ENCODE measurements at places on chromosomes 7 and 10.

- no peak for DNase-seq
Measured at GRCh38 chr10:11489591-11489990, 121.9 kb downstream of the USP6NL start.

DNA sequence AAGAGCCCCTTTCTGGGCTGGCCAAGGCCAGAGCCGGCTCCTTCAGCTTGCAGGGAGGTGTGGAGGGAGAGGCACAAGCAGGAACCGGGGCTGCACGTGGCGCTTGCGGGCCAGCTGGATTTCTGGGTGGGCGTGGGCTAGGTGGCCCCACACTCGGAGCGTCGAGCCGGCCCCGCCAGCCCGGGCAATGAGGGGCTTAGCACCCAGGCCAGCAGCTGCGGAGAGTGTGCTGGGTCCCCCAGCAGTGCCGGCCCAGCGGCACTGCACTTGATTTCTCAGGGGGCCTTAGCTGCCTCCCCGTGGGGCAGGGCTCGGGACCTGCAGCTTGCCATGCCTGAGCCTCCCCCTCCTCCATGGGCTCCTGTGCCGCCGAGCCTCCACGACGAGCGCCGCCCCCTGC is 48.1 kb downstream of the SH2D4B start:
- no peak for DNase-seq

GRCh38 chr10:95241533-95241932 is 47.5 kb downstream of the ACSM6 start:
- DNase-seq = no peak

GRCh38 chr7:107070710-107071109 is 26.2 kb downstream of the PRKAR2B start:
- no peak for DNase-seq

- DNase-seq = no peak
Measured at GRCh38 chr10:83909001-83909400, 230.3 kb upstream of the GHITM start.

DNA sequence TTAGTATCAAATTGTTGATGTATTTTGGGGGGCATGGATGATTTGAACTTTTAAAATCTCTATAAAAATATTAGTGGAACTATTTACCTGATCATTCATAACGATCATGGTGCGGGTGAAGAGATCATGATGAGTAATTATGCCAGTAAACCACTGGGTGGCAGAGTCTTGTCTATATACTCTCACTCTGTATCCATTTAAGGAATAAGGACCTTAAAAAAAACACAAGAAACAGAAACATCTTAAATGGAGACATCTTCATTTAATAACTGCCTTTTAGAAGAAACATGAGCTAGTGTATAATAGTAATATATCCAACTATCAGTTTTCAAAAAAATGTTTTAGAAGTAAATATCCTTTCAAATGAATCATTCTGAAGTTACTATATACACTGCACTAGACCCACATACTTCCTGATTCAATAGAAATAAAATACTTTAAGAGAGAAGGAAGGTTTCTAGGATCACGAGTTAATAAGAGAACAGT is 84.0 kb downstream of the NRBF2 start:
- DNase-seq = peak; percentile 58

- DNase-seq = no peak
Measured at GRCh38 chr10:130990486-130990885, 321.0 kb downstream of the TCERG1L start.

DNA sequence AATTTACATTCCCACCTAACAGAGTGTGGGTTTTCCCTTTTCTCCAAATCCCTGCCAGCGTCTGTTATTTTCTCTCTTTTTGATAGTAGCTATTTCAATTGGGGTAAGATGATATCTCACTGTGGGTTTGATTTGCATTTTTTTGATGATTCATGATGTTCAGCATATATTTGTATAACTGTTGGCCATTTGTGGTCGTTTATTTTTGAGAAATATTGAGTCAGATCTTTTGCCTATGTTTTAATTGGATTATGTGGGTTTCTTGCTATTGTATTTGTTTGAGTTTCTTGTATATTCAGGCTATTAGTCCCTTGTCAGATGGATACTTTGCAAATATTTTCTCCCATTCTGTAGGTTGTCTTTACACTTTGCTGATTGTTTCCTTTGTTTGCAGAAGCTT is 193.8 kb downstream of the ABCA13 start:
- no peak for DNase-seq

GRCh38 chr7:156074982-156075615 is 262.8 kb upstream of the SHH start:
- DNase-seq = no peak

- peak; percentile 71 for DNase-seq
Measured at GRCh38 chr10:101441541-101442455, 87.8 kb downstream of the BTRC start.

- no peak for DNase-seq
Measured at GRCh38 chr7:491958-492713, 27.5 kb downstream of the PDGFA start.

- DNase-seq = no peak
Measured at GRCh38 chr10:1957057-1957456, 219.7 kb upstream of the ADARB2 start.

DNA sequence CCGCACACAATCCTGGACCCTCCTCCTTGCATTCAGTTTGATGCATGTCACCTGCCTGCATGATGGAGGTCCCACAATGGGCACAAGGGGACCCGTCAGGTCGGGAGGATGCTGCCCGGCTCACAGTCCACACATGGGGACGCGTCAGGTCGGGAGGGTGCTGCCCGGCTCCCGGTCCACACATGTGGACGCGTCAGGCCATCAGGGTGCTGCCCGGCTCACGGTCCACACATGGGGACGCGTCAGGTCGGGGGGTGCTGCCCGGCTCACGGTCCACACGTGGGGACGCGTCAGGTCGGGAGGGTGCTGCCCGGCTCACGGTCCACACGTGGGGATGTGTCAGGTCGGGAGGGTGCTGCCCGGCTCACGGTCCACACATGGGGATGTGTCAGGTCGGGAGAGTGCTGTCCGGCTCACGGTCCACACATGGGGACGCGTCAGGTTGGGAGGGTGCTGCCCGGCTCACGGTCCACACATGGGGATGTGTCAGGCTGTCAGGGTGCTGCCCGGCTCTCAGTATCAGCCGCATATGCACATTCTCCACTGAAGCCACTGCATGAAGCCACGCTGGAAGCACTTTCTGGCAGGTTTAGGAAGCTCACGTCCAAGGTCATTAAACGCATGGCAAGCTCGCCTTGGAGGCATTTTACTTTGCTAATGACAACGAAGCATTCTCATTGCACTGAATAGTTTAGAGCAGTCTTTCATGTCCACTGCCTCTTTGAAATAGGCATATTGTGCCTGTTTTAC is 50.3 kb downstream of the DIP2C start:
- DNase-seq = no peak

- DNase-seq = no peak
Measured at GRCh38 chr10:114719311-114719710, 61.2 kb upstream of the ABLIM1 start.

DNA sequence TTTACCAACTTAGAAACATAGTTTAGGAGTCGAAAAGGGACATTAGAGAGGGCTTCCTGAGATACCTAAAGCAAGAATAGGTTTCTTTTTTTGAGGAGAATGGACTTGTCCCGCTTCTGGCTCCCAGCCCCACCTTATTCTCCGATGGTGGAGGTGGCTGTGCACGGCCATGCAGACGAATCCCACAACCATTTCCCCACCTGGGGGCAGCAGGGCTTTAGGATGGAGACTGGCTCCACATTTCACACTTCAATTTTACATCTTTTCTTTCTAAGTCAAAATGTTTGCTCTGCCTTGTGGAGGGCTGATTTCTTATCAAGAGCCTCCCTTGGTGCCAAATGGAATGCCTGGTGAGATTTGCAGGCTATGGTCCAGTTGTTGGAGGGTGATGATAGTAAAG is 118.5 kb downstream of the GLRX3 start:
- no peak for DNase-seq

- no peak for DNase-seq
Measured at GRCh38 chr7:155021699-155022145, 18.8 kb upstream of the PAXIP1 start.

DNA sequence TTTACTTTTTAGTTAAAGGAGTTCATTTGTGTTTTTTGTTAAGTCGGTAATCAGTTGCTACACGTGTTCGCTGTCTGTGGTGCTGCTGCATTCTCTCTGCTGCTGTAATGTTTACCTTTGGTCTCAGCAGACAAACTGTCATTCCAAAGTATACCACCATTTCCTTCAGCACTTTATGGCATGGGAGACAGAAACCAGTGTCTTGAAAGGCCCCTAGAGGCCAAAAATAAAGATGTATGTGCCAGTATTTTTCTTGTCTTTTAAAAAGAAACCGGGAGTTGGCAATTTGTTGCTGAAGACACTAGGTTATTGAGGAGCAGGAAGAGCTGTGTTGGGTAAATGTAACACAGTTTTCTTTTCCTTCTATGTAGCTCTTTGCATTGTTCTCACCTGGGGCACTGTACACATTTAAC is 24.1 kb downstream of the ZNF92 start:
- no peak for DNase-seq

DNA sequence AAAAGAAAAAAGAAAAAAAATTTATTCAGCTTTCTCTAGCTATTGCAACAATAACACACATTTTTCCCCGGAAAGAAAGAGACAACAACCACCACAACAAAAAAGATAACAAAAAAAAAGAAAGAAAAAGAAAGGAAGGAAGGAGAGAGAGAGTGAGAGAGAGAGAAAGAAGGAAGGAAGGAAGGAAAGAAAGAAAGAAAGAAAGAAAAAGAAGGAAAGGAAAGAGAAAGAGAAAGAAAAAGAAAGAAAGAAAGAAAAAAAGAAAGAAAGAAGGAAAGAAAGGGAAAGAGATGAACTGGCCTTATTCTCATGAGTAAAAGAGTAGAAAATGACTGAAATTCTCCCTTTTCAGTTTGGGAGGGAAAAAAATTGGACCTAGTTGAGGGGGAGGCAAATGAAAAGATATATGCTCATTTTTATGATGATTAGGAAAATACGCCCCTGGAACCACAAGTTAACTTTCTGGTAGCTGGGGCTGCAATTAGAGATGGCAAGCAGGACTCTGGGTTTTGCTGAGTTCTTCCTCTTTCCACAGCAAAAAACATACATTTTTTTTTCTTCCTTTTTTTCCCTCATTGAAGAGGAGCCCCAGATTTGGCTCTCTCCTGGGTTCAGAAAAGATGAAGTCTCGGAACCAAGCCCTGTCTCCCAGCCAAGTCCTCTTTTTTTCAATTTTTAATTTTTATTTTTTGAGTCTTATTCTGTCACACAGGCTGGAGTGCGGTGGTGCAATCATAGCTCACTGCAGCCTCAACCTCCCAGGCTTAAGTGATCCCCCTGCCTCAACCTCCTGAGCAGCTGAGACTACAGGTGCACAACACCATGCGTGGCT is 12.6 kb upstream of the PRDX3 start:
- no peak for DNase-seq
